ENCODE measurements at places on chromosomes 1 and 21. TPM values are rescaled to one million over a fixed set of nuclear protein-coding genes. Genes with fewer than 3 reads are reported as not detected.

- no peak for DNase-seq
These were observed 6.0 kb upstream of the MYOG start for GRCh38 chr1:203091761-203092330.

DNA sequence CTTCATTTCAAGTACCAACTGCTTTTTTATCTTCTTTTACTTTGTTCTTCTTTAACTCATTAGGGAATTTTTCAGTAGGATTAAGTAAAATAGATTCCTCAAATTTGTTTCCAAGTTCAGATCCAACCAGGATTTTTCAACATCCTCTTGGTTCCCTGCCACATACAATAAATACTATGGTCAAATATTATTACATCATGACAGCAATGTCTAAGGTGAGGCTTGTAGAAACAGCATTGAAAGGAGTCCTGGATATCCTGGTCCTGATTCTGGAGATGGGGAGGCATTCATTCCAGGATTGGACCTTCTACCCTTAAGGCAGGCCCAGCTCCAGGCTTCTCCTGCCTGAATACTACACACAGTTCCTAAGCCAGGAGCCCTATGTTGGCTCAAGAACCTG lies 80.2 kb upstream of the F3 start:
- no peak for DNase-seq

- DNase-seq = peak; percentile 31
These were observed 31.4 kb downstream of the OLFM3 start for GRCh38 chr1:101965341-101965740.

GRCh38 chr1:90186506-90187322 lies 191.8 kb downstream of the ZNF326 start:
- no peak for DNase-seq

DSCAM gene
- not detected for polyA plus RNA-seq

AADACL3 gene
- not detected for polyA plus RNA-seq

ADCY10 gene
- polyA plus RNA-seq = 0.40 TPM

RNF207 gene
- 52.0 TPM for polyA plus RNA-seq

DNA sequence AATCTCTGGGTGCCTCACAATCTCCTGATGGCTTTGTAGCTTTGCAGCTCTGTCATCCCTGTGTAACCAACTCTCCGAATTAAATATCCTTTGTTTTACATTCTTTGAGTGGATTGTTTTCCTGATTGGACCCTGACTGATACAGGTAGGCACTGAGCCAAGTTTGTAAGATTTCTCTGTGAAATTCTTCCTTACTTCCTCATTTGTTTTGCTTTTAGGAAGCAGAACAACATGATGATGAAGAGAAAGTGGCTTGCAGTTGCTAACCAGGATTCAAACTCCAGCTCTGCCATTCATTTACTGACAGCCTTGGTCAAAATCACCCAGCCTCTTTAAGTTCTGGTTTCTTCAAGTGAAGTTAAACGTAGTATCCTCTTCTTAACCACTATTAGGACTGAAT lies 452.3 kb downstream of the OMA1 start:
- no peak for DNase-seq

NBPF26 gene
- 19.1 TPM for polyA plus RNA-seq

- peak; percentile 14 for DNase-seq
These were observed 79.3 kb downstream of the HMCN1 start for GRCh38 chr1:185813401-185813979.

S100A13 gene
- polyA plus RNA-seq = 159 TPM

S100A16 gene
- polyA plus RNA-seq = 91.9 TPM

GRCh38 chr21:33478935-33479678 lies 667 bp downstream of the TMEM50B start:
- peak; percentile 34 for DNase-seq

All from renal cortex interstitium (tissue), 15 donors.